ENCODE measurements at places on chromosomes 1 and 21. TPM values are rescaled to one million over a fixed set of nuclear protein-coding genes. Genes with fewer than 3 reads are reported as not detected.
A peak's percentile ranks its signal among the peaks of the same experiment; 100 is the strongest.

- DNase-seq: no peak
These were observed 108.2 kb downstream of the NBPF12 start for GRCh38 chr1:147046189-147046862.

- no peak for DNase-seq
These were observed 14.0 kb downstream of the RSPO1 start for GRCh38 chr1:37620707-37621106.

DNA sequence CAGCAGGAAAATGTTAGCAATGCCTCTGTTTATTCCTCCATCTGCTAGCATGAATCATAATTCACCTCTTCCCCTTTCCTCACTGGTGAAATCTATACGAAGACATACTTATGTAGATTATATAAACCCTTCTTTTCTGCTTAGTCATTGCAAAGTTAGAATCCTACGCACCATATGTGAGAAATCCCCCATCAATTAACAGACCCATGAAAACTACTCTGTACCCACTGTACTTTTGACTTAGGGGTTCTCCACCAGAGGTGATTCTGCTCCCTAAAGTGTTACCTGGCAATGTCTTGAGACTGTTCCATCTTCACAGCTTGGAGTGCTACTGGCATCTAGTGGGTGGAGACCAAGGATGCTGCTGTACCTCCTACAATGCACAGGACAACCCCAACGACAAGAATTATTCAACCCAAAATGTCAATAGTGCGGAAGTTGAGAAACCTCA, 49.6 kb upstream of the KCTD3 start:
- DNase-seq: no peak

GRCh38 chr1:225451840-225452515, 24.1 kb upstream of the LBR start:
- no peak for DNase-seq

- DNase-seq: no peak
These were observed 14.4 kb downstream of the ADAMTS5 start for GRCh38 chr21:26952374-26953066.

- no peak for DNase-seq
These were observed 14.0 kb upstream of the UMODL1 start for GRCh38 chr21:42056996-42057689.

DNA sequence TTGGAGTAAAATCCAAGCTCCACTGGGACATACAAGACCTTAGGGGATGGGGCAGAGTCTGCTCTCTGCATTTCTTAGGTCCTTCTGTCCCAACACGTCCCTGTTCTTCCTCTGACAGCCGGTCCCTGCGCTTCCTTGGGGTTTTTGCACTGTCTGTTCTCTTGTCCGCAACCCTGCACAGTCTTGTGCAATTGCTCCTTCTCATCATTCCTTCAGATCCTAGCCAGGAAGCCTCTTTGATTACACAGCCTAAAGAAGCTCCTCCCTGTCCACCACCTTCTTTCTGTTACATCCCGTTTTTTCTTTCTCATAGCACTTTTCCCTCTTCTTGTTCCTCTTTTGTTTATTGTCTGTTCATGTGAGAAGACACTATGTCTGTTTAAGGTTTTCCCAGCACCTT, 19.9 kb downstream of the ACOT11 start:
- no peak for DNase-seq

DNA sequence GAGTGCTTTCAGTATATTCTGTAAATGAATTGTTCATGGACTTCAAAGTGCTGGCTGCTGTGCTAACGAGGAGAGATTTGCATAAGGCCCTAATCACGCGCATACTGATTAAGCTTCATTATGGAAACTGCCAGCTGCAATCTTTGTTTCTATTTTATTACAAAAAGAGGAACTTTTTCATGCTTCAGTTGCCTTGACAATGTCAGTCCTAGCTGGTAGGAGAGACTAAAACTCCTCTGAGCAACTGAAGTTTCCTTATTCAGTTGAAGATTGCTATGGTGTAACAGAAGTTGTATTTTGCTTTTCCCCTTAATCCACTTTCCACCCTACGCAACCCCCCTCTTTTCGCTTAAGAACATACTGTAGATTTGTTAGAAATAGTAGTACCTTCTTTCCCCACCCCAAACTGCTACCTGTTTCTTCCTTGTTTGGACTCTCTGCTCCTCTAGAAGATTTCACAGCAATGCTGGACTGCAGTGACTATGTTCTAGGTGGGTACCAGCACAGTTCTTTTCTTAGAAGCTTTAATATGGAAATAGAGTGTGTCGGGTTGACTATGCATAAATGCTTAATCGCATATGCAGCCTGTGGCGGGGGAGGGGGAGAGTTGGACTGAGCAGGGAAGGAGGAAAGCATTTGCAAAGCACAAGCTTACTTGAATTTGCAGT, 108.3 kb downstream of the POU2F1 start:
- no peak for DNase-seq

DNA sequence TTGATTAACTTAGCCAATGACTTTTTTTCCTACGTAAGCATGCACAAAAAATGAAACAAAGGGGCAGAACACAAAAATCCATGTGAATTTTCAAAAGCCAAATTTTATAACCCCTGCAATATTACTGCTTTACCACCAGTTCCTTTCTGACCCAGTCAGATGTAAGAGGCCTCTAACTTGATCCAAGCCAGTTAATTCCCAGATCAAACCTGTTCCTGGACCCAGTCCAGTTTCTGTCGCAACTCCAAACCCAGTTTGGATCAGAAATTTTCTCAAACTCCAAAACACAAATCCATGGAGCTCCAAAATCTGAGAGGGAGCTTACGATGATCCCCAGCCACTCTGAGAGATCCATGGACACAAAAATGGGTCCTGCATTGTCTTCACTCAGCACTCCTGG, 7.8 kb upstream of the ZYG11A start:
- DNase-seq: peak; percentile 76

DNA sequence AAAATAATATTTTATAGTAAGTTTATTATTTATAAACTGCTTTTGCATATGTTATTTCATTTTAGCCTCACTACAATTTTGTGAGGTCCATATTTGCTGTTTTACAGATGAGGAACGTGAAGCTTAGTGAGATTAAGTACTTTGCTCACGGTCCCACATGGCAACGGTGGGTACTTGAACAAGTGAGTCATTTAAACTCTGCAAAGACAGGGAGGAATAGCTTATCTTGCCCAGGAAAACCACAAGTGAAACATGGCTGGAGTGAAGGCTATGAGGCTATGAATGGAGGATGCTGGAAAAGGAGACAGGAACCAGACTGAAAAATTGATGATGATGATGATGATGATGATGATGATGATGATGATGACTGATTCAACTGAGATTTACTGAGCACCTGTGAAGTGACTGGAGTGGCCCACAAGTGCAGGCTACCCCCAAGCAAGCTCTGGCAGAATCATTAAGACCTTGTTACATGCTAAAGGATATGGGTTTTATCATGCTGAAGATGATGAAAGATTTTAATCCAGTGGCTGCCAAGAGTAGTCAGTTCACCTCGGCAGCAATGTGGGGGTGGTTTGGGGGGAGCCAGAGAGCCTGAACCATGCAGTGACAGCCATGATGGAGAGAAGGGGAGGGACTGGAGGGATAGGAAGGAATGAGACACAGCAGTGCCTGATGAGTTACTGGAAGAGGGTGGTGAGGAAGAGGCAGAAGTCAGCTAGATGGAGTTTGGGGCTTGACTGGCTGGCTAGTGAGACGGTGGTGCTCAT, 1.4 kb upstream of the ABCA4 start:
- no peak for DNase-seq

DNA sequence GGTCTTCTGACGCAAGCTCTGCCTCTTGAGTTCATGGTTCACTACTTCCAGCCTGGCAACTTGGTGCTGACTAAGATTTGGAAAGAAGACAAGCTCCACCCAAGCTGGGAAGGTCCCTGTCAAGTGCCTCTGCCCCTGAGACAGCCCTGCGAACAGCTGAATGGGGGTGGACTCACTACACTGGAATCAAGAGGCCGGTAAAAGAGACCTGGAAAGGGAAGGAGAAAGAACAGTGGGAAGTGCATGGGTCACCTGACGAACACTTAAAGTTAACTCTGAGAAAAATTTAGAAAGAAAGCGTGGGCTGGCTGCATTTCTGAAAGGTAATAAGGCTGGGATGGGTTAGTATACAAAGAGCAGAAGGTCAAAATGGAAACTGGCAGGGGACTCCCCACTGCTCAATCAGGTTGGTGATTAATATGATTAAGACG, 26.1 kb upstream of the ZNF496 start:
- no peak for DNase-seq

- DNase-seq: no peak
These were observed 1537.4 kb downstream of the NCAM2 start for GRCh38 chr21:22535630-22536029.

GRCh38 chr21:28737674-28738419, 254.8 kb downstream of the LTN1 start:
- DNase-seq: no peak

- DNase-seq: no peak
These were observed 922.8 kb upstream of the ADGRL4 start for GRCh38 chr1:79929356-79929755.

DNA sequence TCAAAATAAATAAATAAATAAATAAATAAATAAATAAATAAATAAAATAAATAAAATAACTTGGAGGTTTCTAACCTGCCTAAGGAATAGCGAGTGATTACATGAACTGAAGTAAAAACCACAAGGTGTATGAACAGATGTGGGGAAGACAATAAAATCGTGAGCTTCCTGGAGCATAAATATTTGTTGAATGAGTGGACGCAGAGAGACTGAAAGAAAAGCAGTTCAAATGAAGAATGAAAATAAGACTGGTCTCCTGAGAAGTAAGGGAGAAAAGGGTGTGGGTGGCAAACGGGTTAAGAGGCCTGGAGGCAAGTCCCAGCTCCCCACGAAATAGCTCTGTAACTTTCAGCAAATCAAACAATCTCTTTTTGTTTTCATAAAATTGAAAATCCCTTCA, 33.6 kb downstream of the CHML start:
- no peak for DNase-seq

- no peak for DNase-seq
These were observed 41.0 kb upstream of the JUN start for GRCh38 chr1:58824753-58825389.

DNA sequence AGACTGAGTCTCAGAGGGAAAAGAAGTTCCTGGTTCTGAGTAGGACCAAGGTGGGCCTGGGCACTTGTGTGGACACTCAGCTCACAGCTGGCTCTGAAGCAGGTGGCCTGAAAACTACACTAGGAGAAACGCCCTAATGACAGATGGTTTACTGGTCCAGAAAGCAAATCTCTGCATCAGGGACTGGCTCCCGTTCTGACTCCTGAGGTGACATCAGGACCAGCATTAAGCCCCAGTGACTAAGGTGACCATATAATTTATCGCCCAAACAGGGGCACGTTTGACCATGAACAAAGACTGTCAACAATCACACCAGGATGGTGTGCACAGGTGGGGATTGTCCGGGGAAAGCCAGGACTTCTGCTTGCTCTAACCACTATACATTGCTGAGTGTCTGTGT, 12.2 kb upstream of the CD34 start:
- no peak for DNase-seq

- no peak for DNase-seq
These were observed 4.7 kb upstream of the ZNF496 start for GRCh38 chr1:247336390-247336789.

- no peak for DNase-seq
These were observed 28.5 kb downstream of the TUFT1 start for GRCh38 chr1:151568626-151569088.

DNA sequence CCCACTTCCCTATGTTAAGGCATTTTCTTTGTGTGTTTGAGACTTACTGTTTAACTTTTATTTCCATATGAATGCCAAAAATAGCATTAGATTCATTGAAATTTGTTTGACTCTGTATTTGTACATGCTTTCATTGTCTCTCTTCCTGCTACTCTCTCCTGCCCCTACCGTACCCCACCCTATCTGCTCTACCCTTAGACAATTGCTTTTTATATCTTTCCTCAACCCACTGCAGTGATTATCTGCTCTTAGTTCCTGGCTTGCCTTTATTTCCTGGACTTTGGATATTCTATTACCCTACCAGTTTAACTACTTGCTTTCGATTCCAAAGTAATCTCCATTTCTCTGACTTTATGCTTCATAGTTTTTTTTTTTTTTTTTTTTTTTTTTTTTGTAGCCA, 10.5 kb downstream of the RAVER2 start:
- no peak for DNase-seq

DNA sequence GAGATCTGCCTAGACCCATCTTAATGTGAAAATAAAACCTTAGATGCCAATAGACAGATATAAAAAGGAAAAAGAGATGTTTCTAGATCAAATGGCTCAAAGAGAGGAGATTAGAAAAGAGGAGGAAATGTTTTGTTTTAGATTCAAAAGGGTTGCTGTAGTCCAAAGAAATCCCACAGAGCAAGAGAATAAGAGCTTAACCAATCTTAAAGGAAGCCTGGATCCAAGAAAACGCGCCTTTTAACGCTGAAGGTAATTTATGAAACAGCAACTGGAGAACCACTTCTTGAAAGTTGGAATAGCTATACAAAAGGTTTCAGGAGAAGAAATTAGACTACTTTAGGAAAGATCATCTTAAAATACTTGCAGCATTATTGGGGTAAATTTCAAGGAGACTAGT, 298.8 kb downstream of the BRINP2 start:
- DNase-seq: no peak

GRCh38 chr21:21631961-21632360, 633.8 kb downstream of the NCAM2 start:
- DNase-seq: no peak

DNA sequence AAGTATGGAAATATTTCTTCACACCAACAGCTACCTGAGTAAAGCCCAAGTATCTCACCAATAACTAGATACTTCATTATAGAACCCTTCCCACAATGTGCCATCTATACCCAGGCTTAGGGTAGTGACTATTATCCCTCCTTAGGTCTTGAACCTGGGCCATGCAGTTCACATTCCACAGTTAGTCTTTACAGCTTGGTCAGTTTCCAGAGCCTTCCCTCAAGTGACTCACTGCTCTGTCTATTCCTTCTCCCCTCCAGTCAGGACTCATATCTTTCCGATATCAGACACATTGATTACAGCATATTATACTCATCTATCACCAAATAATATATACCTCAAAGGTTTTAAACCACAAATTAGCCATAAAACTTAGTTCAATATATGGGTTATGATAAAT, 23.6 kb downstream of the VAMP4 start:
- DNase-seq: no peak

- no peak for DNase-seq
These were observed 23.6 kb downstream of the ZNF670 start for GRCh38 chr1:247054992-247055415.

The CD1E gene
- not detected for total RNA-seq

The CD1B gene
- not detected for total RNA-seq

The ANGPTL3 gene
- 220 TPM for total RNA-seq

The LCE1D gene
- total RNA-seq: not detected

The FAM131C gene
- total RNA-seq: not detected

The SUSD4 gene
- 1.3 TPM for total RNA-seq

The INSRR gene
- not detected for total RNA-seq

The OR6N1 gene
- not detected for total RNA-seq

The DNMT3L gene
- total RNA-seq: 1.1 TPM

The LEFTY2 gene
- not detected for total RNA-seq

The IPP gene
- 9.2 TPM for total RNA-seq

The HES2 gene
- total RNA-seq: 0.13 TPM

The PBXIP1 gene
- 21.3 TPM for total RNA-seq

The RGL1 gene
- 5.9 TPM for total RNA-seq

The ARV1 gene
- total RNA-seq: 10.6 TPM
